ENCODE measurements at places on chromosomes 6 and 20. TPM values are rescaled to one million over a fixed set of nuclear protein-coding genes. Genes with fewer than 3 reads are reported as not detected.

DNA sequence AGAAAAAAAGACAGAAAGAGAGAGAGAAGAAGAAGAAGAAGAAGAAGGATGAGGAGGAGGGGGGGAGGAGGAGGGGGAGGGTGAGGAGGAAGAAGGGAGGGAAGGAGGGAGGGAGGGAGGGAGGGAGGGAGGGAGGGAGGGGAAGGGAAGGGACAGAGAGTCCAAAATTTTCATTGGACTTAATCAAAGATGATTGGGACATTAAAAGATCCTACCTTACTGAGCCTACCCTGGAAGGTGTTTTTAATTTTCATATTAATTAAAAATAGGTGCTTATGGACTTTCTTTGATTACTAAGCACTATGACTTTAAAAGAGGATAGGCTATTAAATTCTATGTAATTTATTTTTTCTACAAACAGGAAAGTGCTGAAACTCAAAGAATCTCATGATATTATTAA, 299.9 kb upstream of the THEMIS start:
- DNase-seq: no peak
- no peaks in the 10 kb centered on the region for H3K27me3 ChIP-seq
- H3K4me3 ChIP-seq: no peak overlapping the region
- H3K36me3 ChIP-seq: no peaks in the 10 kb centered on the region
- no peak overlapping the region for H3K27ac ChIP-seq

DNA sequence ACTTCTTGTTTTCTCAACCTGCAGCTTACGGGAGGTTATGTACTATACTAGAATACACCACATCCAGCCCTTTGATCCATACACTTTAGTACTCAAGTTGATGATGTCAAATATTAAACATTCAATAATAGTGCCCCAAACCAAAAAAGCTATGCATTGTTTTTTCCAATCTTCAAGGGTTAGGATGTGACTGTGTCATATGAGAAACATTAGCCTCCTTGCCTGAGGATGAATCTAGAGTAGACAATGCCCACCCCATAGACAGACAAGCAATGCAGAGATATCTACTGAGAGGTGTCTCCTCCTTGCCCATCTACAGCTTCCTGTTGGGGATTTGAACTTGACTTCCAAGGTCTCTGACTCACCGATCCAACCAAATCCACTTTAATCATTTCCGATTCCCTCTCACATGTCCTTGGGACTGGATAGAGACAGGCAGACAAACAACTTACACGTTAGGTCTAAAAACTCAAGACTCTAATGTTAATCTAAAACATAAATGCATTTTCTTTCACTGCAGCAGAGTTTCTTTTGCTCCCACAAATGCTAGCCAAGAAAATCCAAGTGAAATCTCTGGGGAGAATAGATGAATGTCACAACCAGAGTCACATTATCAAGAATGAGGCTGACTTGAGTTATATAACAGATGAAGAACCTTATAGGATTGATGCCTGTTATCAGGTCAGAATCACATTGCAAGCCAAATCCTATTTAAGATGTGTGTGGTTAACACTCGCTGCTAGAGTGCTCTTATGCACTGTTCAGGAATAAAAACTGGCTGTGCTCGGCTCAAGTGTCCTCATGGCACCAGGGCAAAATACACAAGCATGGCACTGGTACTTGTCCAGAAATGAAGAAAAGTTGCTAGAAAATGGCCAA, 75.5 kb upstream of the TNFAIP3 start:
- H3K36me3 ChIP-seq: no peaks in the 10 kb centered on the region
- no peak overlapping the region for H3K27ac ChIP-seq
- no peaks in the 10 kb centered on the region for H3K27me3 ChIP-seq
- no peaks in the 10 kb centered on the region for H3K4me1 ChIP-seq

GRCh38 chr6:81933089-81933488, 180.6 kb upstream of the TENT5A start:
- no peaks in the 10 kb centered on the region for H3K4me1 ChIP-seq
- no peak overlapping the region for H3K27ac ChIP-seq
- no peaks in the 10 kb centered on the region for H3K27me3 ChIP-seq
- DNase-seq: no peak

The ZBTB46 gene
- 2.5 TPM for total RNA-seq

The OTOR gene
- not detected for total RNA-seq

Data from right lobe of liver (tissue), 6 donors.